ENCODE measurements at places on chromosomes 1 and 21. TPM values are rescaled to one million over a fixed set of nuclear protein-coding genes. Genes with fewer than 3 reads are reported as not detected.

DNA sequence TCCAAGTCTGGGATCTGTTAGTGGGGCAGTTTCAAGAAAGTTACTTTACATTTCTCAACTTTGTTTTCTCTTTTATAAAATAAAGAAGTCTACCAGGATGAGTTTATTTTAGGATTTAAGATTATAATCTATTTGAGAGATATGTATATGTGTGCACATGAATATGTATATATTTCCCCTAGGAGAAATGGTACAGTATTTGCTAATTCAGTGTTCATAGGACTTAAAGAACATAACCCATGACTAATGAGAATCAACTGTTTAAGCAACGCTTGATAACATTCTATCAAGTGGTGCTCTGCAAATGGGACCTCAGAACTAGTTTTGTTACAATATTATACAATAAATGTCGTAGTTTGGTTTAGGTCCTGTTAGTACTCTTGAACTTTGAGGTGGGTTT is 7.0 kb downstream of the BCAS2 start:
- H3K4me3 ChIP-seq, result no peak overlapping the region
- no peaks in the 10 kb centered on the region for H3K27me3 ChIP-seq
- peaks cover 1% of the 10 kb centered on the region for H3K4me1 ChIP-seq
- no peak for DNase-seq
- H3K36me3 ChIP-seq, result peaks cover 98% of the 10 kb centered on the region

Gene FAM167B
- total RNA-seq, result 65.9 TPM

DNA sequence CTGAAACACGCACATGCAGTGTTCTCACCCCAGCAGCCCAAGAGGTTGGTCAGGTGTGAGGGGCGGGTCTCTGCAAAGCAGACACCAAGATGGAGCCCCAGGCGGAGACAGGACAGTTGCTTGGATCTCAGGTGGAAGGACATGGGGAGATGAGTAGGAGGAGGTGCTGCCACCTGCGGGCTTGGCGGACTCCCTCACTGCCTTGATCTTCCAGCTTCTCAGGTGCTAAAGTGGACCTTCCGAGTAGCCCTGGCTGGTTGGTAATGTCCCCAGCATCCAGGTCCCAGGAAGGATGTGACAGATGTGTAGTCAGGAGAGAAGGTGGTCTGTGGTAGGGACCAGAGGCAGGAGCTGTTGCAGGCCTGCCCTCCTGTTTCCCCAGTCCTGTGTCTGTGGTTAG is 114.1 kb downstream of the AJAP1 start:
- H3K4me1 ChIP-seq, result no peaks in the 10 kb centered on the region
- peaks cover 10% of the 10 kb centered on the region for H3K27me3 ChIP-seq
- H3K27ac ChIP-seq, result no peak overlapping the region
- H3K4me3 ChIP-seq, result no peak overlapping the region
- H3K36me3 ChIP-seq, result no peaks in the 10 kb centered on the region

DNA sequence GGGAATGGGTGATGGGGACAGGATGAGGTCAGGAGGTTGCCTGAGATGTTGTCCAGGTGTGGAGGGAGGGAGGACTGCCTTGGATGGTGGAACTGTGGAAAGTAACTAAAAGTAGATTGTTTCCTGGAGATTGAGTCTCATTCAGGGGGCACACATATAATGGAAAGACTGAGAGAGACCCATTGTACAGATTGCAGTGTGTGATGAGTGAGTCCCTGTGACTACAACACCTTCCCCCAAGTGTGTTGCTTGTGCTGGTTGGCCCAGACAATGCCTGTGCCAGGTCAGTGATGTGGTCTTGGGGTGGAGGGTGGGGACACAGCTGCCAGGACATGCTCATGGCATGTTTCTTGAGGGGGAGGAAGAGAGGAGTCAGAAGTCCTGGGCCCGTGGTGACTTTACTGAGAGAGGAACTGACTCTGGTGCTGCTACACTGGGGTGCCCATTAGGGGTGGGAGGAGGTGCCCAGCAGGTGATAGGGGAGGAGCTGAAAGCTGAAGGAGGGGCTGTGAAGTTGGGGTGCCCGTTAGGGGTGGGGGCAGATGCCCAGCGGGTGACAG is 5.2 kb downstream of the SNAP47 start:
- H3K27ac ChIP-seq, result no peak overlapping the region
- H3K4me1 ChIP-seq, result peaks cover 3% of the 10 kb centered on the region
- DNase-seq, result no peak
- H3K27me3 ChIP-seq, result no peaks in the 10 kb centered on the region
- H3K4me3 ChIP-seq, result no peak overlapping the region
- no peaks in the 10 kb centered on the region for H3K36me3 ChIP-seq

DNA sequence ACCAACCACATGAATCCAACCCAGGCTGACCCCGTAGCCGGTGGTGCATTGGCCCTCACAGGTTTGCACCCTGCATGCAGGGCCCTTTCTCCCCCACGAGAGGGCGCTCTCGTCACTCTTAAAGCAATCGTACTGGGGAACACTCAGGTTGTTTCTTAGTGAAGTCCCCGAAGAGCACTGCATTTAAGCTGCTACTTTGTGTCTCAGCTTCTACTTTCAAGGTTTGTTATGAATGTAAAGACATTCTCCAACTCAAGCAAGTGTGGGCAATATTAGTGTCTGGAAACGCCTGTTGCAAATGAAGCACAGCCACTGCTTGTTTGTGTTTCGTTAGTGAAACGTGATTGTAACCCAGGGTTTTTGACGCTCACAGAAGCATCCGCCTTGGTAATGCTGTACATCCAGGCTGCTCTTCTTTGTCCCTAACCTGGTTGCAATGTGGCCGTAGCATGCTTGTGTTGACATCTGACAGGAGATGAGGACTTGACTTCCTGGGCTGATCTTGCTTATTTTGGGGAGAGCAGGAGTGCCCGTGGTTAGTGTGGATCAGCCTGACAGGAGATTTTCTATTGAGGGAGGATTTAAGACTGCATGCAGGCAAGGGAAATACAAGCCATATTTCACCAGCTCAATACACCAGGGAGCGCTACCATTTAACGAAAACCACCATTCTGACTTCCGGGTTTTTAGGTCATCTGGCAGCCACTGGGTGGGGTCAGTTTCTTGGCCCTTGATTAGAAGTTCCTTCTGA is 79.8 kb downstream of the ST6GALNAC3 start:
- no peaks in the 10 kb centered on the region for H3K27me3 ChIP-seq
- peak overlapping the region; percentile 76 for H3K27ac ChIP-seq
- peak overlapping the region; percentile 57 for H3K4me3 ChIP-seq
- no peaks in the 10 kb centered on the region for H3K36me3 ChIP-seq

DNA sequence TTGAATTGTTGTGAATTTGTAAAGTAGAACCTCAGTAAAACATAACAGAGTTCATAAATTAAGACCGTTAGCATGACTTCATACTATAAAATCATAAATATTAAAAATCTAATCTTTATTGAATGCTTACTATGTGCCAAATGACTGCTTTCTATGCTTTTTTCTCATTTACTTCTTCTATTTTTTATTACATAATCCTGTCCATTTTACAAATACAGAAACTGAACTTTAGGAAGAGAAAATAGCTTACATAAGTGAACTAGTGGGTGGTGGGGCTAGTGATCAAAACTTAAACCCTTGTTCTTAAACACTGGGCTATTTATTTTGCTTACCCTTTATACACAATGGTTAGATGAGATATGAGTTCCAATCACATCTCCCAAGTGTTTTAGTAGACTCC is 122.3 kb downstream of the ZC3H11B start:
- no peaks in the 10 kb centered on the region for H3K27me3 ChIP-seq
- H3K4me1 ChIP-seq, result no peaks in the 10 kb centered on the region
- no peak overlapping the region for H3K4me3 ChIP-seq
- DNase-seq, result no peak
- no peak overlapping the region for H3K27ac ChIP-seq

- no peaks in the 10 kb centered on the region for H3K27me3 ChIP-seq
- peaks cover 35% of the 10 kb centered on the region for H3K4me1 ChIP-seq
- DNase-seq, result no peak
- H3K4me3 ChIP-seq, result no peak overlapping the region
Observed at GRCh38 chr1:9888886-9889285, 21.2 kb downstream of the CTNNBIP1 start.

Gene TPTE
- total RNA-seq, result not detected

Gene SYTL1
- total RNA-seq, result 30.6 TPM

GRCh38 chr1:161885003-161885402 is 118.9 kb downstream of the ATF6 start:
- H3K4me3 ChIP-seq, result peak overlapping the region; percentile 2

DNA sequence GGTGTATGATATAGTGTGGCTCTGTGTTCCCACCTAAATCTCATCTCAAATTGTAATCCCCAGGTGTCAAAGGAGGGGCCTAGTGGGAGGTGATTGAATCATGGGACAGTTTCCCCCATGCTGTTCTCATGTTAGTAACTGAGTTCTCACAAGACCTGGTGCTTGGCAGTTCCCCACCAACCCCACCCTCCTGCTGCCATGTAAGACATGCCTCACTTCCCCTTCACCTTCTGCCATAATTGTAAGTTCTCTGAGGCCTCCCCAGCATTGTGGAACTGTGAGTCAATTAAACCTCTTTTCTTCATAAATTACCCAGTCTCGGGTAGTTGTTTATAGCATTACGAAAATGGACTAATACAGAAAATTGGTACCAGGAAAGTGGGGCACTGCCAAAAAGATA is 1705.3 kb downstream of the NCAM2 start:
- no peak overlapping the region for H3K27ac ChIP-seq
- H3K27me3 ChIP-seq, result no peaks in the 10 kb centered on the region
- no peaks in the 10 kb centered on the region for H3K36me3 ChIP-seq
- no peak for DNase-seq
- no peak overlapping the region for H3K4me3 ChIP-seq

- H3K36me3 ChIP-seq, result no peaks in the 10 kb centered on the region
- no peaks in the 10 kb centered on the region for H3K27me3 ChIP-seq
- DNase-seq, result no peak
- H3K27ac ChIP-seq, result peak overlapping the region; percentile 20
Observed at GRCh38 chr1:99661780-99662179, 15.9 kb downstream of the PALMD start.

- no peak overlapping the region for H3K4me3 ChIP-seq
- H3K36me3 ChIP-seq, result no peaks in the 10 kb centered on the region
- no peak for DNase-seq
- H3K27ac ChIP-seq, result no peak overlapping the region
- no peaks in the 10 kb centered on the region for H3K4me1 ChIP-seq
Observed at GRCh38 chr1:38291906-38292521, 245.4 kb upstream of the POU3F1 start.
